ENCODE measurements at places on chromosomes 11 and 22. TPM values are rescaled to one million over a fixed set of nuclear protein-coding genes. Genes with fewer than 3 reads are reported as not detected.

DNA sequence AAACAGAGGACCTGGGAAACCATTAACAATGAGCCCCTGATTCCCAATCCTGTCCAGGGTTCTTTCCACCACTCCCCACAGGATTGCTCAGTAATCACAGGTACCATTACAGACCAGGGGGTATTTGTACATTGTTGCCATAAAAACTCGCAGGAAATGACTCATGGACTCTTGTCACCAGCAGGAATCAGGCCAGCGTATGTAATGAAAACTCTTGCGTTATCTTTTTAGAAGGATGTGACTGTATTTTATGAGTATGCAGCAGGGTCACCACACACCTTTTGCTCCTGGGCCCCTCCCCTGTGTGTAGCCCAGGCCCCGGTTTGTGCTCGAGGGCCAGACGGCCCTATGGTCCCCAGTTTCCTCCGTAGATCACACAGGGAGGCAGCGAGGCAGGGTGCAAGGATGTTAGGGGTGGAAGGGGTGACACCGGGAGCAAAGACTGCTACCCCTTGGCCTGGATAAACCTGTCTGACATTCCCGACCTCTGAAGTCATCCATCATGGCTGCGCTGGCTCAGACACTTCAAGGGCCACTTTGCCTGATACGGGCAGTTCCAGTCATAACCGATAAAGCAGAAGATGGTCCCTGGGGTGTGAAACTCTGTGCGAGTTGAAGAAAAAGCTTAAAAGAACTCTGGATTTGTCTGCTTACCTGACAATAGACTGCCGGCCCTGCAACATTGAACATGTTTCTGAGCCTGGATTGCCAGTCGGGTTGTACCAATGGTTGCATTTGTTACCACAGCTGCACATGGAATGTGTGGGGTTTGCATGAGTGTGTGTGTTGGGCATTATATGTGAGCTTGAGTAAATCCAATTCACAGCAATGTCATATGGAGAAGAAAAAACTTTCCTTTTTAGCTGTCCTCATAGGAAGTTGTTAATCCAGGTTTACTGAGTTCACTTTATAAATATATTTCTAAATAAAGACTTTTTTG, 56.9 kb downstream of the MICAL2 start:
- DNase-seq = no peak

Gene CCDC134
- 17.4 TPM for total RNA-seq

- DNase-seq = no peak
Measured at GRCh38 chr11:2097356-2097997, 41.7 kb downstream of the IGF2 start.

Gene CCDC157
- total RNA-seq = 3.6 TPM

- DNase-seq = no peak
Measured at GRCh38 chr11:68418648-68419047, 41.9 kb upstream of the PPP6R3 start.

Gene RBMXL2
- not detected for total RNA-seq

Gene CFL1
- 439 TPM for total RNA-seq

- no peak for DNase-seq
Measured at GRCh38 chr11:7587712-7588111, 73.9 kb downstream of the PPFIBP2 start.

- DNase-seq = peak; percentile 39
Measured at GRCh38 chr11:67647471-67647870, 3.1 kb downstream of the ACY3 start.

- DNase-seq = no peak
Measured at GRCh38 chr11:1289211-1289935, 20.1 kb downstream of the TOLLIP start.

GRCh38 chr11:77302752-77303151, 1.3 kb upstream of the GDPD4 start:
- DNase-seq = no peak

DNA sequence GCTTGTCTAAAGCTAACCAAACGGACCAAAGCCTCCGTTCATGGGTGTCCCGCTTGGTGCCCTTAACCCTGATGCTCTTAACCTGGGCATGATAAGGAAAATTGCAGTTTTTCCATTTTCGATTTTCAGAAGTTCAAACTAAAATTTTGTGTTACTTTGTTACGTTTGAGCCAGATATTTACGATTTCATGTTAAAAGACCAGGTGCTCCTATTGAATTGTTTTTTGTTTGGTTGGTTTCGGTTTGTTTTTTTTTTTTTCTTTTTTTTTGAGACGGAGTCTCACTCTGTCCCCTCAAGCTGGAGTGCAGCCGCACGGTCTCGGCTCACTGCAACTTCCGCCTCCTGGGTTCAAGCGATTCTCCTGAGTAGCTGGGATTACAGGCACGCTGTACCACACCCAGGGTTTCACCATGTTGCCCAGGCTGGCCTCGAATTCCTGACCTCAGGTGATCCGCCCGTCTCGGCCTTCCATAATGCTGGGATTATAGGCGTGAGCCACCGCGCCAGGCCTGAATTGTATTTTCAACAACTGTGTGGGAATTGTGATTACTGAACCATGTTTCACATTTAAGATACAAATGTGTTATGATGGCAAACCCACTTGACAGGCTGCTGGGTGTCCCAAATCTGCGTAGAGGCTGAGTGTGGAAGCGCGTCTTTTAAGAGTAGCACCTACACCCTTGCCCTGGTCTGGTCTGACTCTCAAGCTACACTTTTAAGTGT, 864 bp upstream of the USP28 start:
- peak; percentile 20 for DNase-seq

DNA sequence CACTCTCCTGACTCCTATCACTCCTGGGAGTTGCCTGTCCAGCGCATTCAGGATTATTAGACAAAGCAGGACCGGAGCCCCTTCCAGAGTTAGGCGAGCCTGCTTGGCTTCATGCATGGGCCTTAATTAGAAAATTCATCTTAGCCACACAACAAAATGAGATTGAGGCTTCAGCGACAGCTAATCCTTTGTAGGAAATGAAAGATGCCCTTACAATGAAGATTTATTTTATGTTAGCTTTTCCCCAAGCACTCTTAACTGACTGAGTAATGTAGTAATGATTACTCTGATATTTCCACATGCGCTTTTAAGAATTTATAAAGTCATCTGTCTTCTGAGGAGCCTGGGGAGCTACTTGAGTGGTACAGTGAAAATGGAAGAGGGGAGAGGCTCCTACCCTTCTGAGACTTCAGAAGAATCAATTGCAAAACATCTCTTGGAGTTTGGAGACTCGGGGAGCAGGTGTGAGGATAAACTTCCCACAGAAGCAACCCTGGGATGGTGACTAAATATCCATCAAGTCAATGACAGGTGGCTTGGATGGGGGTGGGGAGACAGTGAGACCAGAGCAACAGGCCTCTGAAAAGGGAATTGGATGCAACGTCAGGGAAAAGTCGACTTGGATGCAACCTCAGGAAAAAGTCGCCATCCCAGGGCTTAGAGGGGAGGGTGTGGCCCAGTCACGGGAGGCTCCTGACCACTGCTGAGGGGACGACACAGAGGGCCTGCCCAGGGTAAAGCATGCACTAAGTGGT, 434.5 kb upstream of the B3GAT1 start:
- DNase-seq = no peak

Gene P2RY6
- not detected for total RNA-seq

DNA sequence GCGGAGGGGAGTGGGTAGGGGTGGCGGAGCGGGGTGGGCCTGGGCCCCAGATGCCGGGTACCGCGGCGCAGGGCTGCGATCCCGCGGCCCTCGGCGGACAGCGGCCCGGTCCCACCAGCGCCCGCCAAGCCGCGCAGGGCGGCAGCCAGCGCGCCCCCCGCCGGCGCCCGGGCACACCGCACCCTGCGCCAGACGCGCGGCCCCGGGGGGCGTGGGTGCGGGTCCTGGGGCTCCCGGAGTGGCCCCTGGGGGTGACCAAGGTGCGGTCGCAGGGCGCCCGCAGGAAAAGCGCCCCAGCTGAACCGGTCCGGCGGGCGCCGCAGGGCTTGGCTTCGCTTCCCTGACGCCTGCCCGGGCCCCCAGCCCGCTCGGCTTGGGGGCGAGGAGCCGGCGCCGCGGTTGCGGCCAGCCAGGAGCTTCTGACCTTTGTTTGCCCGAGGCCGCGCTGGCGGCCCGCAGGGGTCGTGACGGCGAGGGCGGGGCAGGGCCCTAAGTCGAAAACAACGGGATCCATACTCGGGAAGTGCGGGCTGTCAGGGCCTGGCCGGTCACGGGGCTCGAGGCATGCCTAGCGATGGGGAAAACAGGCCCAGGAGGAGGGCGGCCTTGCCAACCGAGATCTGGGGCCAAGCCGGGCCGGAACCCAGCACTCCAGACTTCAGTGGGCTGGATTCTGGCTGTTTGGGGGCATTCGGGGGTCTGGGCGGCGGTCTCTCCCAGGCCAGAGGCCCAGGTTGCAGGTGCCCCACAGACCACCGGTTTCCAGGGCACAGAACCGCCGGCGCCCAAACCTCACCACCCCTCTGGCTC, 581 bp upstream of the AP5B1 start:
- DNase-seq = no peak

Gene PNPLA5
- total RNA-seq = not detected

- no peak for DNase-seq
Measured at GRCh38 chr11:61632096-61632495, 48.1 kb upstream of the DAGLA start.

DNA sequence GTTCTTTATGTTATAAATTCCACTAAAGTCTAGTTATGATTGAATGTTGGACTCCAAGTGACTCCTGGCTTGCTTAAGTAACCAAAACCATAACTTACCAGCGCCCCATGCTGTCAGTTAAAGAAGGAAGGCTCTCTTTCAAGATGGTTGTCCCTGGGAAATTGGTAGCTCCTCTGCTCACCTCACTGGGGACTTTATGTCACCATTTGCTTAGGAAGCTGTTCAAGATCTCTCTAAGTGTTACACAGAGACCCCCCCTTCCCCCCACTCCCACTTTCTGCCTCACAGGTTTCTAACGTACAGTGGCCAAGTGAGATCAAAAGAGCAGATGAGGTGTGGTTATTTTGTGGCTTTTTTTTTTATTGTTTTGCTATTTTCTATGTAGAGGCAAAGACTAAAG, 301.8 kb downstream of the AASDHPPT start:
- DNase-seq = no peak

Gene JRKL
- 12.5 TPM for total RNA-seq

DNA sequence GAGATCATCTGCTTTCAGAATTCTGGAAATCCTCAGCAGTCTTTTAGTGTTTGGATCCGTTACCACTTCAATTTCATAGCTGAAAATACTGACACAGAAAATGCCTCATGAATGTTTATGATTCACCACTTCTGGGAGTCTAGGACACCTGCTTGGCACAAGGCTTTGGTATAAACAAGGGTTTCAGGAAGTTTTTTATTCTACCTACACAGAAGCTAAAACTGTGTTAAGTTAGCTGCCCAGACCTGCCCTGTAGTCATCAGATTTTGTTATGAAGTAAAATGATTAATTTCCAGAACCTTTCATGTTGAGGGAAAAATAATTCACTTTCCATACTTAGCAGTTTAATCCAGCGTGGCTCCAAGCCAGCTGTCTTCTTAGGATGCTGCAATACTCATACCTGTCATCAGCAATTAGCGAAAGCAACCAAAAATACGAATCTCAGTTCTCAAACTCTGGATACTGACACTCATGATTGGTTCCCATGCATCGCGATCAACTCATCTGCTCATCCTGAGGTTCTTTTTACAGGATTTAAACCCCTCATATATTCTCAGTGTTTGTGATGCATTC, 458.5 kb upstream of the CCDC90B start:
- DNase-seq = no peak

- no peak for DNase-seq
Measured at GRCh38 chr22:39943337-39943736, 16.9 kb upstream of the TMA7B start.

Gene JAM3
- 28.0 TPM for total RNA-seq

DNA sequence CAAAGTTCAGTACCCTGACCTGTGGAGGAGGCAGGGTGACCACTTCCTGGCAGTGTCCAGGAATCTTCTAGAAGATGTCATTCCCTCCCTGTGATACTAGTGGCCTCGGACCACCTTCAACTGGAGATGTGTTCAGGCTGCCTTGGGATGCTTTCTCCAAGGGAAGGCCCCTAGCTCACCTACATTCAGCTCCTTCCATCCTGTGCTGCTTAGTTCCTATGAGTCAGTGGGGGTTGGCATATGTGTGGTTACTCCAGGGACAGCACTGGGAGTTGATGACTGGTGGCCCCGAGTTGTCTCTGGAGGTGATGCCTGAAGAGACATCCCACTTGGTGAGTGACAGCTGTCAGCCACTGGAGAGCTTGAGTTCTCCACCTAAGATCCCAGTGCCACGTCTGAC, 81.8 kb upstream of the OR9Q1 start:
- DNase-seq = no peak

- DNase-seq = no peak
Measured at GRCh38 chr11:2509481-2510001, 64.7 kb downstream of the KCNQ1 start.

- no peak for DNase-seq
Measured at GRCh38 chr11:72227316-72228228, 3.0 kb downstream of the INPPL1 start.

DNA sequence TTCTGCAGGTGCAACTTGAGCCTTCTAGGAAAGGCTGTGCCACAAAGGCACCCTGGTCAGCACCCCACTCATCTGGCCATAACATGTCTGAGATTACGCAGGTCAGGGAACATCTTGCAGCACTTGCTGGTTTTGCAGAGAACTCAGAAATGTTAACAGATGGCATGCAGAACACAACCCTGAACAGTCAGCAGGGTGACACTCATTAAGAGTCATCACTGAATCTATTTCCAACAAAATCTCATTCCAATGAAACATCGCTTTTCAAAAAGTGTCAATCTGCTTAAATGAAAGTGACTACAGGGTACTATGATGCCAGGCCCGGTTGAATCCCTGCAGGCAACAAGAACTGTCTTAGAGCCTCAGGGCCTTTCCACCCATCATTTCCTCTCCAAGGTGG, 369.8 kb upstream of the CCDC90B start:
- DNase-seq = no peak

DNA sequence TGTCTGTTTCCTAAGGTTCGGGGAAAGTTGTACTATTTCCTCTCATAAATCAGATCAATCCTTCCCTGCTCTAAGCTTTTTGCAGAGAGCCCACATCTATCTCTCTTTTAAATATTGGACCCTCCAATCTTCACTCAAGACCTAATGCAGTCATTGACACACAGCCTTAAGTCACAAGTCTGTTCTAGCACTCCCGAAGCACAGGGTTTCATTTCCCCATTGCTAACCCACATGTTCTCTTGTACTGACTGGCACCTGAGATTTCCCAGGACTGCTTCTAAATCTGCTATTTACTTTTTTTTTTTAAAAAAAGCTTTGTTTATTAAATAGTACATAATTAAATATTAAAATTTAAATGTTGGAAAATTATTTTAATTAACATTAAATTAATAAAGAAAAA, 674.7 kb downstream of the TBC1D22A start:
- DNase-seq = no peak

Measured in B cell (primary cell).